ENCODE measurements at places on chromosomes 11 and 22.

DNA sequence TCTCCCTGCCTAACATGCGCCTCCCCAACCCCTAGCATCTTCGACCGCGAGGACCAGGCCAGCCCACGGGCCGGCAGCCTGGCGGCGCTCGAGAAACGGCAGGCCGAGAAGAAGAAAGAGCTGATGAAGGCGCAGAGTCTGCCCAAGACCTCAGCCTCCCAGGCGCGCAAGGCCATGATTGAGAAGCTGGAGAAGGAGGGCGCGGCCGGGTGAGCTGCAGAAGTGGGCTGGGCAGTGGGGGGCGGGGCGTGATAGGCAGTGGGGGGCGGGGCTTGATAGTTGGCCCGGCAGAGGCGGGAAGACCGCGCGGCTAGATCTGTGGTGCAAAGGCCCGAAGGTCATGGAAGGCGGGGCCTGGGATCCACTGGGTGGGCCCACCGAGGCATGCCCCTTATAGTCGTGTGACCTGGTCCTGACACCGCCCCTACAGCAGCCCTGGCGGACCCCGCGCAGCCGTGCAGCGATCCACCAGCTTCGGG lies 8.7 kb downstream of the SELENOM start:
- no peak for DNase-seq

- DNase-seq = no peak
Measured at GRCh38 chr22:31068970-31069369, 12.1 kb upstream of the SMTN start.

GRCh38 chr11:114057147-114057546 lies 2.4 kb upstream of the ZBTB16 start:
- no peak for DNase-seq

- peak; percentile 87 for DNase-seq
Measured at GRCh38 chr11:47847892-47848699, at the start of gene NUP160. NUP160 (minus strand) TSS chr11:47848350; CDS start chr11:47848318, 32 bp downstream.

DNA sequence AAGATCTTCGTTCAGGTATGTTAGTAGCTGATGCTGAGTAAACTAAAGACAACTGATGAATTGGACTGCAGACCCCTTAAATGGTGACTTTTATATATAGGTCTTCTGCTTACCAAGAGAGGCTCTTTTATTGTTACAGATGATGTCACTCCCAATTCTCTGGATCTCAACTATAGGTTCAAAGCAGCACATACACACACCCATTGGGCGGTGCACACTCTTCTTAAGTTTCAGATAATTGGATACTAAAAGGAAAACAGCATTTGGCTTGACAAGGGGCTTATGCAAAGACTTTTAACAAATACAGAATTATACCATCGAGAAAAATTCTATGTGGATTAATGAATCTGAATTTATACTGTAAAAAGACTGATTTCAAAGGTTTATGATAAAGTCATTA lies at the start of gene PTH:
Gene PTH (minus strand): TSS at position 69 of the 400 bp plus-strand sequence. CDS start 3,142 bp downstream, outside the sequence.
- DNase-seq = no peak

- no peak for DNase-seq
Measured at GRCh38 chr11:724049-724777, 18.2 kb downstream of the EPS8L2 start.

GRCh38 chr11:85627332-85627997 lies at the start of gene DLG2:
DLG2 (minus strand) TSS chr11:85627344.
- no peak for DNase-seq

- DNase-seq = no peak
Measured at GRCh38 chr11:95593111-95593510, 196.5 kb downstream of the FAM76B start.

DNA sequence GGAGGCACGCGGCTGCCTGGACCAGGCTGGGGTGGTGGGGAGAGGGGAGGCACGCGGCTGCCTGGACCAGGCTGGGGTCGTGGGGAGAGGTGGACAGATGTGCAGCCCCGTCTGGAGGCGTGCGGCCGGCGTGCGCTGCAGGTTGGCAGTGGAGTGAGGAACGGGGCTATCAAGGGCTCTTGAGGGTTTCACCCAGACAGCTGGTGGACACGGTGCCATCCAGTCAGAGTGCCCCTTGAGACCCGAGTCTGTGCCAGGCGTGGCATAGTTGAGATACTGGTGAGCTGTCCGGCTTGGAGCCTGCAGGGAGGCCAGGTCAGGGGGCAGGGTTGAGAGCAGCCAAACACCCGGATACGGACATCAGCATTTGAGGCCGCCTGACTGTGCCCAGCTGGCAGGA lies 1.5 kb upstream of the GRAMD4 start:
- no peak for DNase-seq

DNA sequence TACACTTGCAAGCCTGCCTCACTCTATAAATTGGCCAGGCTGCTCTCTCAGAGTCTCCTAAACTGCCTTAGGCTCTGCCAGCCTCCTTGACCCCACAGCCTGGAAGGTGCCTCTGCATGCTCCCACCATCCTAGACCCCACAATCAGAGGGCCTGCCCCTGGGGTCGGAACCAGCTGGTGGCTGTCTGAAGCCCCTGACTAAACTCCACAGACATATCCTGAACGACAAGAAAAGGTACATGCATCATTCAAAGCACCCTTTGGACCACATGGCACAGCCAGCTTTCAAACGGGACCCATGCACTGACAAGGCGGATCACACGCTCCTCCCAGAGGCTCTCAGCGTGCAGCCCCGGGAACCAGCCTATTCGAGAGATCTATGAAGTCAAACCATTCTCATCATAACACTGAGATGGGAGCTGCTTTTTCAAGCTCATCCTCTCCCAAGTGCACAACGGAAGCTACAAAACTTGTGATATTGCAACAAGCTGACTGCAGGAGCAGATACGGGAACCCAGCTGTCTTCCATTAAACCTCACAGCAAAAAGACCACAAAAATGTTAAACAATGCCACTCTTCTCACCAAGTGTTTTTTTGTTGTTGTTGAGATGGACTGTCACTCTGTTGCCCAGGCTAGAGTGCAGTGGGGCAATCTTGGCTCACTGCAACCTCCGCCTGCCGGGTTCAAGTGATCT lies 8.1 kb downstream of the SHANK2 start:
- no peak for DNase-seq

- DNase-seq = no peak
Measured at GRCh38 chr11:120511820-120512738, 531 bp downstream of the GRIK4 start.

GRCh38 chr11:802693-803466 lies 2.2 kb downstream of the PIDD1 start:
- DNase-seq = no peak

All from activated CD4-positive, CD25-positive, alpha-beta regulatory T cell (primary cell).